ENCODE measurements at places on chromosomes 6 and 20.

GRCh38 chr20:10927011-10927583 is 253.3 kb upstream of the JAG1 start:
- no peak for DNase-seq

GRCh38 chr6:30814146-30815040 is 69.9 kb upstream of the DDR1 start:
- DNase-seq, result peak; percentile 86

GRCh38 chr6:157445277-157446009 is 64.5 kb downstream of the ZDHHC14 start:
- no peak for DNase-seq

- DNase-seq, result peak; percentile 52
Observed at GRCh38 chr20:5168651-5169396, 42.0 kb downstream of the CDS2 start.

- DNase-seq, result peak; percentile 29
Observed at GRCh38 chr6:156925718-156926607, 148.8 kb downstream of the ARID1B start.

DNA sequence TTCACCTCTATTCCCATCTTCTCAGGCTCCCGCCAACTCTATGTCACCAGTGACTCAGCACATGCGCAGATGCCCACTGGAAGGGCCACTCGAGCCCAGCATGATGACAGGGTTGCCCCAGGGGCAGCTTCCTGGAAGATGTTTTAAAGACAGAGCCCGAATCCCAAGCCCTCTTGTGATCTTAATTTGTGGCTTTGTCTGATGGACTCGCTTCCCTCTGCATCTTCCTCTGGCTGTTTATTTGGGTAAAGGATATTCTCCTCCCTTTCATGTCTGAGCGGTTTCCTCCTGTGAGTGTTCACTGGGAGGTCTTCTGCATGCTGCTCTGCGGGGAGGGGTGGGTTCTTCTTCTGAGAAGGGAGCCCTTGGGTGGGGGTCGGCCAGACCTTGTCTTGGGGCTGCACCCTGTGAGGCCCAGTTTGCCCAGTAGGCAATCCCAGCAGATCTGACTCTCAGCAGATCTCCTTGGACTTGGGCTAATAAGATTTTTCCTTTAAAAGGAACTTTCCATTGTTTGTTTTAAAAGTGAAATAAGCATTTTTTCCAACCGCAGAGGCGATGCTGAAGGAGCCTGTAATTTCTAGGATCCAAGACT is 401.0 kb downstream of the CDC5L start:
- peak; percentile 71 for DNase-seq

- peak; percentile 52 for DNase-seq
Observed at GRCh38 chr6:132813173-132813856, 1.1 kb upstream of the RPS12 start.

DNA sequence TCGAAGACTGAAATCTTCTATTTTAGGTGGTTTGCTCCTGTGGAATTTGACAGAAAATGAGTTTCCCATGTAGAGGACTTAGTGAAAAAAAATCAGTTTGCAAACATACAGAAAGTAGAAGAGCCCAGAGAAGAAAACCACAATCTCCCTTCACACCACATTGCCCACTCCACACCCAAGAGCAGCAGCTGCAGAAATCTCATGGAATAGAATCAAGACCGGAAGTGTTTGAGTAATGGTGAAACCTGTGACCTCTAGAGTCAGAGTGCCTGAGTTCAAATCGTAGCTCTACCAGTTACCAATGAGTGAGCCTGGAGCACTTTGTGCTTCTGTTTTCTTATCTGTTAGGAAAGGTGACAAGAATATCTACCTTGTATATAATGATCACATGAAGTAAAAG is 4.6 kb downstream of the SIRPG start:
- no peak for DNase-seq

GRCh38 chr6:135180542-135181332 is at the start of gene MYB:
Gene MYB (plus strand): TSS chr6:135181308. CDS start chr6:135181514, 206 bp downstream.
- DNase-seq, result peak; percentile 62

DNA sequence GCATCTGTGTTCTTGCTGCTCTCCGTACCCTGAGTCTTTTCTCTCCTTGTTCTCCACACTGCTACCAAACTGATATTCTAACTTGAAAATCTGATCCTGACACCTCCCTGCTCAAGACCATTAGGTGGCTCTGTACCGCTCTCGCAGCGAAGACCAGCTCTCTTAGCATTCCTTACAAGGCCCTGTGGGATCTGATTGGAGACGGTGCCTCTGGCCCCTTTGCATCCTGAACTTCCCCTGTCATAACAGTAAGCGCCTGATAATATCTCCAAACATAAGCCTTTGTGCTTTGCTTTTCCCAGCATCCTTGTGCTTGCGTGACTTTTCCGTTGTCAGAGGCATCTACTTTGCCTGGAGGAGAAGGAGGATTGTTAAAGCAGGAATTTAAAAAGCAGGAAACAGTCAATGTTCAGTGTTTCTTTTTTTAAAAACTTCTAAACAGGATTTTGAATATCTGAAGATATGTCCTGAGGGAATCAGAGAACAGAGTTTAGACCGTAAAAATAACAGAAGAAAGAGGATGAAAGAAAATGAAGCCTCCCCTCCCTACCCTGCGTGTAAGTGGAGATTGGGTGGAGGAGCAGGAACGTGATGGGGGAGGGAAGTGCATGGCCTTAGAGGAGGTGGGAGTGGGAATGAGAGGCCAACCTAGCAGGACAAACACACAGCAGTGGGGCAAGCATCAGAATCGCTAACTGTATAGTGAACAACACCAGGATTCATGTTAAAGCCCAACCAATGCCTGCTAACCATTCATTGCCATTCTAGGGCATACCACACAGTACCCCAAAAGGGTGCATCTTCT is 89.2 kb upstream of the STMND1 start:
- DNase-seq, result peak; percentile 100

DNA sequence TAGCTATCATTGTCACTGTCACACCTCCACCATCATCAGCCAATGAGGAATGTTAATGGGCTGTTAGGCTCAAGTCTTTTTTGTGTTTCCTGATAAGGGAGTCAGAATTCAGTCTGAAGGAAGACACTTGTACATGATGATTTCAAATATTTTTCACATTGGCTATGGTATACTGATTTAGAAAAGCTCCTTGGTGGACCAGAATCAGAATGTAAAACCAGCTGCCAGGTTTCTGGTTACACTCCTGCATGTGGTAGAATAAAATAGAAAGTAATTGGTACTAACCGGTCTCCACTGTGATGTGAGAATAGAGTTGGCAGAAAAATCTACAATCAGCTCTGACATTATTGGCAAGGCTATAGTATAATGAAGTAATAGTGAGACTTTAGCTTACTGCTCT is 10.7 kb downstream of the COL9A1 start:
- DNase-seq, result no peak

DNA sequence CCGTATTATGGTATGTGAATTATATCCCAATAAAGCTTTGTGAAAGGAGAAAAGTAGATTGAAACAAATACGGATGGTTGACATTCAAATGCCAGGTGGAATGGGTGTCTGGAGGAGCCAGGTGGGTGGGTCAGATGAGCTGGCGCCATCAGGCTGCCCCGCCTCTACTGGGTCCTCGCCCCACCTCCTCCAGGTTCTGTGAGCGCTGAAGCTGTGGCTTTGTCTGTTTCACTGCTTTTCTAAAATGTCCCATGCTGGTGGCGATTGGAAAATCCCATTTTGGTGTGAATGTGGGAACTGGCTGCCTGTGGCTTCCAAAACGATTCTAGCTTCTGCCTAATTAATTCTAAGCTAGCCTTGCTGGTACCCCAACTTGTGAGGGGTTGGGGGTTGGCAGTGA is 16.5 kb downstream of the DUSP22 start:
- DNase-seq, result no peak

DNA sequence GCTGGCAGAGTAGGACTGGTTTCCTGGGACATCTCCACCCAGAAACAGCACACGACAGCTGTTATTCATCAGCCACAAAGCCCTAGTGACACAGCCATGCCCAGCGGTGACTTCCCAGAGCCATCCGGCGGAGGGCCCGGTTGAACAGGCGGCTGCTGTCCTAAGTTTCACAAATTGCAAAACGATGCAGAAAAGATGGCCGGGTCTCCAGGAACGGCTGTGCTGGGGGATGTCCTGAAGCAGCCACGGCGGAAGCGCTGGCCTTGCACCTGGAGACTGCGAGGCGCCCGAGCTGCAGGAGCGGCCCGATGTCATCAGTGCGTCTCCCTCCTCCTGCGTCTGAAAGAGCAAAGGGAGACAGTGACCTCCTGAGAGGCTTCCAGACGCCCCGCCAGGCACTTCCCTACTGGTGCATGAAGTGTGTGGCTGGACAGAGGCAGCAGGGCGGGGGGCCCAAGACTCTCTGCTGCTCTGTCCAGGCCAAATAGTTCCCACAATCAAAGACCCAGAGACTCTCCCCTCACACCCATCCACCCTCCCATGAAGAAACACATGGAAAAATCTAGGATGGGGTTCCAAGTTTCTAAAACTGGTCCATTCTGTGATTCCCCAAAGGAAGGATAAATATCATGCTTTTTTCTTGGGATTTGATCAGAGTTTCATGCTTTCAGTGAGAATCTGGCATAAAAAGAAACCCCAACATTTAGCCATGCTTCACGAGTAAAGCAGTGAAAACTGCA is 44.0 kb downstream of the SSR1 start:
- DNase-seq, result no peak

GRCh38 chr6:35751594-35751993 is 14.8 kb downstream of the ARMC12 start:
- no peak for DNase-seq

GRCh38 chr20:58112017-58112781 is 116.3 kb downstream of the ANKRD60 start:
- DNase-seq, result peak; percentile 62

DNA sequence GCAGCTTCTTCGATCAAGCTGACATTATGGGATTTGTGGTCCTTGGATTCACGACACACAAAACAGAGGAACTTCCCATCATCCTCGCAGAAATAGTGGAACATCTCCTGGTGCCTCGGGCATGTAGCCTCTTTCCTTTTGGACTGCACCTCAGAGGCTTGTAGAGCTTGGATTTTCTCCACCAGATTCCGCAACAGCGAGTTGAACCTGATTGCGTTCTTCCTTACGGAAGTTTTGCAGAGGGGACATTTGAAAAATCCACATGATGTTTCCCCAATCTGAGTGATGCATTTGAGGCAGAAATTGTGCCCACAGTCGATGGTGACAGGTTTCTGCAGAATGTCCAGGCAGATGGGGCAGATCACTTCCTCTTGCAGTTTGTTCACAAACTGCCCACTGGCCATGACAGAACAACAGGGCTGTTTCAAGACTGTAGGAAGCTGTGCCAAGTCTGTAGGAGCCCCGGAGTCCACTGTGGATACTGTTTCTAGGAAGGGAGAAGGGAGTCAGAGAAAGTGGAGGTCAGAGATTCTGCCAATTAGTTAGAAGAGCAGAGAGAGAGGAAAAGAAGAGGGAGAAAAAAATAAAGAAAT is 392 bp downstream of the TRIM31 start:
- DNase-seq, result no peak

- no peak for DNase-seq
Observed at GRCh38 chr6:92806254-92806653, 613.1 kb downstream of the EPHA7 start.

DNA sequence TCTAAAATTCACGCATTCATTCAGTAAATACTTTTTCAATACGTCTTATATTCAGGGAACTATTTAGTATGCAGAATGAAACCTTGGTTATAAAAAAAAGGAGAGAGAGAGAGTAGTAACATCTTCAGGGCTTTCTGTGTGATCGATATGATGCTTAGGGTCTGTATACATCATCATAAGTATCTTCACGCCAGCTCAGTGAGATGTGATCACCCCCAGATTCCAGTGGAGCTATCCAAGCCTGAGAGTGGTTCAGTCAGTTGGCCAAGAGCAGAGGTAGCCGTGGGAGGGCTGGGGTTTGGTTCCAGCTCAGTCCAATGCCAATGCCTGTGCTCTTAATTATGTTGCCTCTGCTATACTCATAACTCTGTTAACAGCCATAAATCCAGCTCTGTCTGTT is 8.6 kb downstream of the CD83 start:
- no peak for DNase-seq

- DNase-seq, result no peak
Observed at GRCh38 chr20:32507998-32508774, 76.9 kb downstream of the NOL4L start.

DNA sequence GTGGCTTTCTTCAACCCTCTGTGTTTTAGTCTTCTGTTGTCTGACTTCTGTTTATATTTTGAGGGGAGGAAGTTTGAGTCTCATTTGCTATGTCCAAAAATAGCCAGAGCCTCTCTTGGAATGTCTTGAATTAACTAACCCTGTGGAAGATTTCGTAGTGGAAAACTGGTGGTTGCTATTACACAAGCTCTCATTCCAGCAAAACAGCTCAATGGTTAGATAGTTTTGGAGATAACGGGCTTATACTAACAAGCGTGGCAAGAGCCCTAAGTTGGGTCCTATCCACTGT is 1.6 kb downstream of the CCN2 start:
- no peak for DNase-seq

DNA sequence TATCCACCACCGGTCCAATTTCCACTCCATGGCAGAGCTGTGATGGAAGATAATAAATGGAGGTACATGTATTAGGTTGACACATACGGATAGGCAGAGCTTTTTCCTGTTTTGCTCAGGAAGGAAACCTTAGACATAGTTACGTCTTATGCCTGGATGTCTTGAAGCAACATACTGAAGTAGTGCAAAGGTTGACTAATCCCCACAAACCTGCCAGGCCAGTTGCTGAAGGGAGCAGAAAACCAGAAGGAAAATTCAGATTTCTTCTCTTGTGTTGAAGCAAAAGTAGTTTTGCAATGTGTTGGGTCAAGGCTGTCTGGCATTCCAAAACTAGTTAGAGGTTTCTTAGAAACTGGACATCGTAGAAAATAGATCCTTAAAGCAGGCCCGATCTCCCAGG is 68.7 kb downstream of the PHACTR1 start:
- DNase-seq, result no peak

DNA sequence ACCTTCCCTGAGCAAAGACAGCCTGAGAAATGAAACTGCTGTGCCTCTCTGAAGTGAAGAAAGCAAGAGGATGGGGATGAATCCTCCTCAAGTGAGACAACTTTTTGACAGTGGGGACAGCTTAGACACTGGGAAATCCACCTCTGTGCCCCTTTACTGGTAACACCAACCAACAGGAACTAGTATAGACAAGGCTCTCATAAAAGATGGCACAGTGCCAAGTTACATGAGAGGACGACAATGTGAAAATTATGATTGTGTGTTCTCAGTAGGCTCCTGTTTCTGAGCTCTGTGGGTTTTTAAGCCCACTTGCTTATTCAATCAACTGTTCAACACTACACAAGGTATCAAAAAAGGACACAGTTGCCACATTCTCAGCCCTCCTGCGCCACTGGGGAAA is 41.6 kb upstream of the LYRM2 start:
- DNase-seq, result no peak

- peak; percentile 31 for DNase-seq
Observed at GRCh38 chr20:9071976-9072726, 3.3 kb downstream of the PLCB4 start.

- DNase-seq, result peak; percentile 54
Observed at GRCh38 chr20:24341781-24342180, 127.6 kb upstream of the SYNDIG1 start.

DNA sequence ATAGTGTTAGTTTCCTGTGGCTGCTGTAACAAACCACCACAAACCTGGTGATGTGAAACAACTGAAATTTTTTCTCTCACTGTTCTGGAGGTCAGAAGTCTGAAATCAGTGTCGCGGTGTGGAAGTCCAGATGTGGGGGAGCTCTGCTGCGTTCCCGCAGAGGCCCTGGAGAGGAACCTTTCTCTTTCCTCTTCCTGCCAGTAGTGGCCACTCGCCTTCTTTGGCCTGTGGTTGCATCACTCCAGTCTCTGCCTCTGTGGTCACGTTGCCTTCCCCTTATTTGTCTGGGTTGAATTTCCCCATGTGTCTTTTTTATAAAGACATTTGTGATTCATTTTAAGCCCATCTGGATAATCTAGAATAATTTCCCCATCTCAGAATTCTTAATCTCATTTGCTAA is 295.5 kb upstream of the FLRT3 start:
- DNase-seq, result peak; percentile 3

GRCh38 chr6:168951217-168951616 is 302.4 kb downstream of the THBS2 start:
- no peak for DNase-seq

All from EH (cell line).